ENCODE measurements at places on chromosomes 3 and 15.

GRCh38 chr15:60821462-60822061, 342.6 kb upstream of the ICE2 start:
- no peak for DNase-seq

DNA sequence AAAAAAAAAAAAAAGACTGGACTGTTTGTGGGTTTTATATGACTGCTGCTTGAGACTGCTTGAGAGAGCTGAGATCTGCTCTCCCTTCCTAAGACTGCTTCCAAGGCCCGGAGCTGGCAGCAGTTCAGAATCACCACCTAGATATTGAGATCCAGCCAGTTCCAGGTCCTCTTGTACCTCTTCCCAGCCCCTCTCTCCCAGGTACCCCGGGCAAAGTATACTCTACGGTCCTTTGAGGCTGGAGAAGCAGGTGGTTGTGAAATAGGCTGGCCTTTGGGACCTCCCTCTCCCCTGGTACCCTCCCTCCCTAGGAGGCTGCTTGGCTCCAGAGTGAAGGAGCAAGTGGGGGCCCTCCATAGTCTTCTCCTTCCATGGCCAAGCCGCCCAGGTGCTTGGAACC, 12.6 kb upstream of the BAHD1 start:
- no peak for DNase-seq

DNA sequence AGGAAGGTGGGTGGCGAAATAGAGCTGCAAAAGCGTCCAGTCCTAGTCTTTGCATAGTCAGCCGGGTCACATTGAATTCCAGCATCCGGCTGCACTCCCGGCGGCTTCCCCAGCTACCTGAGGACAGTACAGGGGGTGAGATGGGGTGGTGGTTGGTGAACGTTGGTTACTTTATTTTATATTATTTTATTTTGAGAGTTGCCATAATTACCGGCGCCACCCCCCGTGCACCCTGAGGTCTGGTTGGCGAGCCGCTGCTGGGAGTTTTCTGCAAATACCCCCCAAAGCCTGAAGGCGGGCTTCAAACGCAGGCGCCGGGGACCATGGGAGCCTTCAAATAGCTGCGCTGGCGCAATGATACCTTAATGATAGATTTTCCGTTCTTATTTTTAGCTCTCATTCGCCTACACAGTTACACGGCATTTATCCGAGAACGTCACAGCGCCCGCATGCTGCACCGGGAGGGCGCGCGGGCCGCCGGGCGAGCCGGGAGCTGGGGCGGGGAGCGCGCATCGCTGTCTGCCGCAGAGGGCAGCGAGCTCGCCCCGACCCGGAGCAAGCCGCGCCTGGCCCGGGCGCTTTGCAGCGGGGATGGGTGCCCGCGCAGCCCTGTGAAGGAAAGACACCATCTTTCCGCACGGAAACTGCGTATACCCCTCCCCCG, 756 bp upstream of the RASGRF1 start:
- no peak for DNase-seq

- DNase-seq = no peak
These were observed 2.4 kb downstream of the ACAP2 start for GRCh38 chr3:195440379-195440778.

DNA sequence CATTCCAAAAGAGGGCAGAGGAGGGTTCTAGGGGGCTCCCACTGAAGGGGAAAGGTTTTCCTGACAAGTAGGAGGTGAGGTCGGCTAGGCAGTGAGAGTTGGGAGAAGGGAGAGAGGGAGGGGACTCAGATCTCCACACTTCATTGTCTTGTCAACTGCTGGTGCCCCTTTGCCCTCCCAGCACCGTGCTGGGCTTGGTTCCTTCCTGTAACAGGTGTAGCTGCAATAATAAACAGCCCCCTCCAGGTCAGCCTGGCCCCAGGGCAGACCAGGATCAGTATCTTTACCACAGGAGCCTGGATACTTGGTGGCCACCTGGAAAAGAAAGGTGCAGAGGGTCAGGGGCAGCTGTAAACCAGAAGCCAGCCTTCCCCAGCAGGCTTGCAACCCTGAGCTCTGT, 2.9 kb upstream of the KCTD6 start:
- no peak for DNase-seq

GRCh38 chr3:61829722-61830350, 268.5 kb downstream of the PTPRG start:
- no peak for DNase-seq

GRCh38 chr15:45640616-45641015, 5.8 kb downstream of the SQOR start:
- no peak for DNase-seq

Measured in Kasumi-1 (cell line).